Neural progenitor cell (in vitro differentiated cells): ENCODE measurements at places on chromosomes 2 and 18. TPM values are rescaled to one million over a fixed set of nuclear protein-coding genes. Genes with fewer than 3 reads are reported as not detected.

GRCh38 chr2:220930271-220931076, 641.6 kb downstream of the EPHA4 start:
- no peak for DNase-seq

DNA sequence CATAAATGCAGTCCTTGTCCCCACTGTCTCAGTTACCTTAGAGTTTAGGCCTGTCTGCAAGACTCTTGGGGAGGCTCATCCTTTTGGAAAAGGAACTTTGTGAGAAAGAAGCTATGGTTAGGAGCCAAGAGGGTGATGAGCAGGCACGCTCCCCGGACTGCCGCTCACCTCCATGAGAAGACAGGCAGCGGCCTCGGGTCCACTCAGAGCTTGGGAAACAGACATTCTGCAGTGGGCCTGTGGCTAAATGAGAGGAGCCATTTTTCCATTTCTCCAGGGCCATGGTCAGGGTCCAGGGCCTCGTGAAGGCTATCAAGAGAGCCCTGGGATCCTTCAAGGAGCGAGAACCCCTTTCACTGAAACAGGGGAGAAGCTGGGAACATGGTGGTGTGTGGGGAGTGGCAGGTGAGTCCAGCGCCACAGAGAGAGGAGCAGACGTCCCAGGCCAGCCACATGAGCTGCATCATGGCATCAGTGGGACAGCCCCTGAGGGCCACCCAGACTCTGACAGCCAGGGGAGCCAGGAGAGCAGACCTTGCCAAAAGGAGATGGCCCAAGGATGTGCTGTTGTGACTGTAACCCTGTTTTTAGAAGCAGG, 4.0 kb upstream of the TEX51 start:
- DNase-seq: no peak

GRCh38 chr2:7621018-7621814, 704.0 kb downstream of the RNF144A start:
- no peak for DNase-seq

GRCh38 chr2:111679202-111679601, 204.8 kb downstream of the ANAPC1 start:
- no peak for DNase-seq

DNA sequence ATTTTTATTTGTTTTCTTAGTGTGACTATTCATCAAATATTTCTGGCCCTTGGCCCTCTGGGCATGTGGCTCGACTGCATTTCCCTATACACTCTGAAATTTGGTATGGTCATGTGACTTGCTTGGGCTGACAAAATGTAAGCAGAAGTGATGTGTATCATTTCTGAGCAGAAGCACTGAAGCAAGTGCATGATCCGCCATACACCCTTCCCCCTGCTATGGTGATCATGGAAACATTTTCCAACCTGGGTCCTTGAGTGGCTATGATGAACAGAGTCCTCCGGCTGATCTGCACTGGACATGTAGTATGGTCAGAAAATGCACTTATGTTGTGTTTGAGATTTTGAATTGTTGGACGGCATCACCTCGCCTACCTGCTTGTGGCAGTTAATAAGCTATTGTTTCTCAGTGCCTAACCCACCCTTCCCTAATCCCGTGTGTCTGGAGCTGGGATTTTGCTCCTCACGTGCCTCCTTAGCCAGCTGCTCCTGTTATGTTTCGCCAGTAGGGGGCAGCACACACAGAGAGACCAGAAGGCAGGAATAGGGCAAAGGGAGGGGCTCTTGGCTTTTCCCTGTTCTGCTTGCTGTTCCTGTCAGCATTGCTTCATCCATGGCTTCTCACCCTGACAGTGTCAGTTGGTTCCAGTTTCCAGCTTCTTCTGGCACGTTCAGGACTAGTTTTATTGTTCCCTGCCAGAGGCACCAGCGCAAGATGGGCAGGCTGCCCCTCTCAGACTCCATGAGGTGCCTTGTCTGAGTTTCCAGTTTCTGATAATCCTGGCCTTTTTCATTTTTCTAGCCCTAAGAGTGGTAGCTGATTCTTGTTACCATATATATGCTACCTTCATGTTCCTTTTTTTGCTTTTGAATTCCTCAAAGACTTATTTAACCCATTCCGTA, 207.4 kb downstream of the ARL6IP6 start:
- peak; percentile 86 for DNase-seq

- peak; percentile 85 for DNase-seq
Observed at GRCh38 chr2:202035089-202035940, 1.7 kb downstream of the FZD7 start.

- DNase-seq: peak; percentile 75
Observed at GRCh38 chr2:232890896-232891601, 21.0 kb downstream of the SNORC start.

DNA sequence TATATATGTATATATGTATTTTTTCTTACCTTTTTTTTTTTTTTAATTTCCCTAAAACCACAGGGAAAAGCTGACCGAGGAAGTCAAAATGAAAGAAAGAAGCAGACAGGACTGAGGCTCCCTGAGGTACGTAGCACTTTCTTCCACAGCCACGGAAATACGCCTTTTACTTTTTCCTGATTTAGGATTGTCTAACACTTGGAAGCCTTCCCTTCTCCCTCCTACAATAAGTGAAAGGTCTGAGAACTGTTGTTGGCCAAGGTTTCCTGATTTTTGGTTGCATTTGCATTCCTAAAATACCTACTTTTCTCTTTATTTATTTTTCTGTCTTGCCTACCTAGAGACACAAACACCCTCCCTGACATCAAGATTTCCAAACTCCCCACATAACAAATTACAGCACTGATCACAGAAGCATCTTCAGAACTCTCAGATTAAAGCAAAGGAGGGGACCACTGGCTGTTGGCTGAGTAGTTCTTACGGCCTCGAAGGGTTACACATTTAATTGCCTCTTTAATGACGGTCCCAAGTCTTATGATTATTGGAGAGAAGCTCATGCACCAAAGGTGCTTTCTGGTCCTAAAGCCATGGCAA, 778.5 kb upstream of the FANCL start:
- DNase-seq: no peak

DNA sequence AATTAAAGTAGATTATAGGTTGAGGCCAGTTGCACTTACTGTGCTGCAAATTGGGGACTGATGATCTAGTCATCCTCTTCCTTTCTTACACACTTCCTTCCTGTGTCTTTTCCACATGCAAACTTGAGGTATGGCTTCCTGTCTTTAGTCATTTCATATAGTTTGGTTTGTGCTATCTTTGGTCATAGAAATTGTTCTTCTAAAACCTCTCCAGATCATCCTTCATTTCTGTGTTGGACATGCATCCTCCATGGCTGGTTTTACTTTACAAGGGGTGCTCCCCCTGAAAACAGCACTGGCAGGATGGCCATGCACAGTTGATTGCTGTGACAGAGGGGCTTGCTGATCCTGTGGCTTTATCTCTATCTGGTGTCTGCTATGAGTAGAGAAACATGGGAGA, 36.5 kb downstream of the MGAT5 start:
- no peak for DNase-seq

DNA sequence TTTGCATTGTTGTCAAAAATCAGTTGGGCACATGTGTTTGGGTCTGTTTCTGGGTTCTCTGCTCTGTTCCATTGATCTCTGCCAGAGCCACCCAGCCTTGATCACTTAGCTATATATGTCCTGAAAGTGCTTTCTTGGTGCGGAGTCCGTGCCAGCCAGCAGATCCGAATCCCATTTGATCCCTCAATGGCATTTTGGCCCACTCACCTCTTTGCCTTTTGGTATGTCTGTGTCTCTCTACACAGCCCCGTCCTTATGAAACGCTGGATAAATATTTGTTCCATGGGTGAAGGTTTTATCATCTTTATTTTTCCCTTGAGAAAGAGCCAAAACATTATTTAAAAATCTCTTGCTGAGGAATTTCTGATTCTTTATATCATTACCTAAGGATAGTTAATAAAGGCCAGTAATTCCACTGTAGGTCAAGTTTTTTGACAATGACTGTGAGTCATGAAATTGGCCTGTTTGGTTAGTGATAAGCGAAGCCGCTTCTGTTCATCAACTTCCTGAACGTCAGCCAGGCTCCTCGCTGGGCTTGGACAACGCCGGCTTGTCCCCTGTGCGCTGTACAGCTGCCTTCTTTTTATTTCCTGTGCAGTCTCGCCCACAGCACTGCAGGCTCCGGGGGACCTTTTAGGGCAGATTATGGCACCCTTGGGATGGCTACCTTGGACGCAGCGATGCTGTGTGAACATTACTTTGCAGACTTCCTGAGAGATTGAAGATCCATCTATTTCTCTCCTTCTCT, 24.9 kb downstream of the MTCL1 start:
- no peak for DNase-seq

SMARCAL1 gene
- total RNA-seq: 21.9 and 30.3 TPM in 2 replicates

- no peak for DNase-seq
Observed at GRCh38 chr2:60149176-60149575, 404.3 kb downstream of the BCL11A start.

GRCh38 chr2:226063704-226064440, 664.4 kb downstream of the NYAP2 start:
- DNase-seq: peak; percentile 5

- DNase-seq: peak; percentile 53
Observed at GRCh38 chr2:73386342-73386868, 769 bp downstream of the ALMS1 start.

GIGYF2 gene
- total RNA-seq: 71.4 and 76.3 TPM in 2 replicates

TET3 gene
- 6.2 and 9.1 TPM in 2 replicates for total RNA-seq

GRCh38 chr2:37523814-37524362, 147.6 kb downstream of the CDC42EP3 start:
- DNase-seq: no peak

GRCh38 chr2:61172671-61173070, 10.7 kb downstream of the C2orf74 start:
- DNase-seq: no peak

OSGEPL1 gene
- 29.6 and 51.5 TPM in 2 replicates for total RNA-seq

SLC5A7 gene
- 0.03 and 0.04 TPM in 2 replicates for total RNA-seq

SLC16A14 gene
- total RNA-seq: 10.8 and 12.4 TPM in 2 replicates

- peak; percentile 25 for DNase-seq
Observed at GRCh38 chr2:200863782-200864175, 679 bp downstream of the CLK1 start.

FASTKD1 gene
- 50.6 and 60.3 TPM in 2 replicates for total RNA-seq

DNA sequence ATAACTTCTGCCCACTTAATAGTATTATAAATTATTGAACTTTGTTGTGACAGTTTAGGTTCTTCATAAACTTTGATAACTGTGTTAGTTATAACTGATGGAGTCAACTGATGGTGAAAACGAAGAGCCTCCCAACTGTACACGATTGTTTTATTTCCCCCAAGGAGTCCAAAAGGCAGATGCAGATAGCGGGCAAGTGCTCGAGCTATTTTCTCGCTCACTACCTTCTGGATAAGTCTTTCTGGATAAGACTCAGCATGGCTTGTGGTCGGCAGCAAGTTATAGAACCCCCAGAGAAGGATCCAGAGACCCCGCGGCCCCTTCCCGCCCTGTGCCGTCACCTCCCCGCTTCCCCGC, 517 bp downstream of the GCFC2 start:
- no peak for DNase-seq

DNA sequence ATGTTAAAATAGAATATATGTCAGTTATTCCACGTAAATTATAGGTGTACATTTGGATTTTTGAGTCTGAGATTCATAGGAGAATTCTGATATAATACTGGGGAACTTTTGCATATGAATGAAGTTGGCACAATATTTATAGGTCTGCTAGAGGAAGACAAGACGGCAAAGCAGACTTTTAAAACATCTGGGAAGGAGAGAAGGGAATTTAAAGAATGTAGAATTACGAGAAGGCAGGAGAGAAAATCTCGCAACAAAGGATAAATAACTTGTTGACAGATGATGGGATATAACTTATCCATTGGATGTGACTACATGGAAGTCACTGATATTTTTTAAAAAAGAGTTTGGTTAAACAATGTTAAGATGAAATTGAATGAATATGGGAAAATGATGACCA, 615.6 kb downstream of the ERBB4 start:
- no peak for DNase-seq

- no peak for DNase-seq
Observed at GRCh38 chr2:120783969-120784372, 48.3 kb downstream of the GLI2 start.

DNA sequence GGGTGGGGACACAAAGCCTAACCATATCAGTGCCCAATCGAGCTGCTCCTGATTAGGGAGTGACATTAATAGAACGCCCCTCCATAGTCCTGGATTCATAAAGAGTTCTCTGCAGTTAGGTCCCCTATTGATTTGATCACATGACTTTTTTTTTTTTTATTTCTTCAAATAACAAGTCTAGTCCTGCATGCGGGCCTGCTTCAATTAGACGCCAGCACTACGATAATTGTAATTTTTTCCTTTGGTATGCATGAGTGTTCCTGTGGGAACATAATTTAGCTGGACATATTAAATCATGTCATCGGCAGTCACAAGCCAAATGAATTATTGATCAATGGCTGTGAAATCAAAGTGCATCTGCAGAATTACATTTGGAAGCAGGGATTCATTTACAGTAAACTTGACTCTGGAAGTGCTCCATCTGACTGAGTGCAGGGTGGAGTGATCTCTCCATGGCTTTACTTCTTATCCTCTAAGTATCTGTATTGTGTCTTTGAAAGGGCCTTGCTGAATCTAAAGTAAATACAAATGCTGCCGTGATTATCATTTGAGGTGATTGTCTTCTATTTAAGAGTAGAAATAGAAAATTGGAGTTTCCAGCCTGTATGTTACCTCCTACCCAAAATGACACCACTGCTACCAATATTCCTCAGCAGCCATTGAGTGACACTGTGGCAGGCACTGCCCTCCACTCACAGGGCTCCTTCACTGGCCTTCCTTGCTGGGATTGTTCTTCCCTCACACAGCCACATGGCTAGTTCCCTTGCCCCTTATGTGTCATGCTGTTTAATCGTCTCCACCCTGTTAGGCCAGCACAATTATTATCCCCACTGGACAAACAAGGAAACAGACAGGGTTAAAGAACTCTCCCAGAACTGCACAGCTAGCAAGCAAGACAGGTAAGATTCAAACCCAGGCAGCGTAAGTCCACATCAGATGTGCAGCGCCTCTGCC, 337.4 kb upstream of the ID2 start:
- no peak for DNase-seq

- DNase-seq: no peak
Observed at GRCh38 chr2:135650721-135651120, 90.9 kb upstream of the UBXN4 start.

NLRC4 gene
- total RNA-seq: not detected in 2 replicates

GRCh38 chr18:42053188-42053781, 98.3 kb downstream of the PIK3C3 start:
- peak; percentile 68 for DNase-seq

DNA sequence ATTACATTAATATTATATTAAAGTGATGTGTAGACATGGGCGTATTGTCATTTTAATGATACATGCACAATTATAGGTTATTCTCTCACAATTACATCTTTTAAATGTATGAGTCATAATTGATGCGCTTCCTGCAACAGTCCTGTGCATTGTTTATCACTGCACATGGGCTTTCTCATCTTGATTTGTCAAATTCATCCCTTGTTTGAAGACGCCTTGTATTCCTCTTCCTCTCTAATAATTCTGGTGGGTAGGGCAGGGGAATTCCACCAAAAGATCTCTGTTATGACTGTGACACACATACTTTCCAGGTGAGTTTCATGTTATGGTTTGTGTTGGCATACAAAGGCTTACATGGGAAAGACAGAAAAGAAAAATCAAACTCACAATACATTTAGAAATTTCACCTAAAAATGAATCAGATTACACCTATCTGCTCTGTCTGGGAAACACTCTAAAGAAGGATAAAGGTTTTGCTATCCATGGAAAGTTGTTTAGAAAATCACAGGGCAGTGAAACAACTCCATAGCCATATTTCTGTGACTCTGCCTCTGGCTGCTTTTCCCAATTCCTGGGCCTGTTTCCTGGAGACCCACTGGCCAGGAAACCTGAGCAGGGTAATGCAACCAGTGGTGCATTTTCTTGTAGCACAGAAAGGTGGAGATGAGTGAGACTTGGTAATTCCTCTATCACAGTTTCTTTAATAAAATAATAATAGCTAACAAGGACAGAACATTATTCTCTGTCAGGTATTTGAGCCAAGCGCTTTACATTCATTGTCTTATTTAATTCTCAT, 13.2 kb downstream of the SLC9A2 start:
- no peak for DNase-seq
